OCI-LY7 (cell line): ENCODE measurements at places on chromosomes 16 and 17.

DNA sequence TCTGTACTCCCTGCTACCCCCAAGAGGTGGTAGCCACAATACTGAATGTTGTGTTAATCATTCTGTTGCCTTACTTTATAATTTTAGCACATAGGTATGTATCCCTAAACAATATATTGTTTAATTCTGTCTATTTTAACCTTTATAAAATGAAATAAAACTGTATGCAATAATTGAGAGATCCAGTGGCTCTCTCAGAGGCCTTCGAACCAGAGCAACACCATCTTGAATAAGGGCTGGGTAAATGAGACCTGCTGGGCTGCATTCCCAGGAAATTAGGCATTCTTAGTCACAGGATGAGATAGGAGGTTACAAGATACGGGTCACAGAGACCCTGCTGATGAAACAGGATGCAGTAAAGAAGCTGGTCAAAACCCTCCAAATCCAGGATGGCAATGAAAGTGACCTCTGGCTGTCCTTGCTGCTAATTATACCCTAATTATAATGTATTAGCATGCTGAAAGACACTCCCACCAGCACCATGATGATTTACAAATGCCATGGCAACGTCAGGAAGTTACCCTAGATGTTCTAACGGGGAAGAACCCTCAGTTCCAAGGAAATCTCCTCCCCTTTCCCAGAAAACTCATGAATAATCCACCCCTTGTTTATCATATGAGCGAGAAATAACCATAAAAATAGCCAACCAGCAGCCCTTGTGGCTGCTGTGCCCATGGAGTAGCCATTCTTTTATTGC lies 2.0 kb upstream of the CANT1 start:
- DNase-seq = no peak

DNA sequence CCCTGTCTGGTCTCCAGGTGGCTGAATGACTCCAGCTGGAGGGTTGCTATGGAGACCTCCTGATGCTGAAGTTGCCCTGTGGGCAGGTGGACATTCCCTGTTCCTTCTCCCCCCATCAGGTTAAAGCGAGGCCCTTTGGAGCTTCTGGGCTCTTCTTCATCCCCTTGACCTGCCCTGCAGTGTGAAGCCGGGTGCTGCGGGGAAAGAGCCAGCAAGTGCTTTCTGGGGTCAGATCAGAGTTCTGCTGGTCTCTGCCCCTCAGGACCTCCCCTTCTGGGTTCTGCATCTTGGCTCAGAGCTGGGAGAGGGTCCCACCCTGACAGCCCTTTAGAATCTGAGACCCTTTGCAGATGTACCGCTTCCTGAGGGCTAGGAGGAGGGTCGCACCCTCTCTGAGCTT lies 25.1 kb downstream of the NKD1 start:
- DNase-seq = no peak

- no peak for DNase-seq
These were observed 31.2 kb downstream of the TOM1L2 start for GRCh38 chr17:17941015-17941414.

- no peak for DNase-seq
These were observed 100.7 kb upstream of the AXIN2 start for GRCh38 chr17:65662196-65662595.

GRCh38 chr16:75265911-75266701 lies 14.7 kb upstream of the BCAR1 start:
- peak; percentile 53 for DNase-seq

DNA sequence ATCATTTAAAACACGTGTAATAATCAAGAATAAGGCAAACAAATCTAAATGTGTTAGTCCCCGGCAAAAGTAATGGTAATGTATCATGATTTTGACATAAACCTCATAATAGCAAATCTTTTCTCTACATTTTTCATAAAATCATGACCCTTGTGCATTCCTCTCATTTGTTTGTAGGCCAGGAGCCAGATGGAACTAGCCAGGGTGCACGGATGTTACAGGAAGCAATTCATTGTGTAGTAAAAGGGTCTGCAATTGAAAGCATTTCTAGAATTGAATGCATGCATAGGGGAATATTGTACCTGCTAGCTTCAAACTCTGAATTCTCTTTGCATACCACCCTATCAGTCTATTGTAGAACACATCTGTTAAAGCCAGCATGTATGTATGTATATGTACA lies 66.6 kb downstream of the CNTNAP4 start:
- DNase-seq = no peak

- DNase-seq = no peak
These were observed 19.3 kb downstream of the ARL2BP start for GRCh38 chr16:57264381-57264780.

- peak; percentile 66 for DNase-seq
These were observed 4.5 kb downstream of the FBXL19 start for GRCh38 chr16:30927789-30928378.

GRCh38 chr16:84889066-84889465 lies 69.3 kb downstream of the CRISPLD2 start:
- DNase-seq = peak; percentile 38

DNA sequence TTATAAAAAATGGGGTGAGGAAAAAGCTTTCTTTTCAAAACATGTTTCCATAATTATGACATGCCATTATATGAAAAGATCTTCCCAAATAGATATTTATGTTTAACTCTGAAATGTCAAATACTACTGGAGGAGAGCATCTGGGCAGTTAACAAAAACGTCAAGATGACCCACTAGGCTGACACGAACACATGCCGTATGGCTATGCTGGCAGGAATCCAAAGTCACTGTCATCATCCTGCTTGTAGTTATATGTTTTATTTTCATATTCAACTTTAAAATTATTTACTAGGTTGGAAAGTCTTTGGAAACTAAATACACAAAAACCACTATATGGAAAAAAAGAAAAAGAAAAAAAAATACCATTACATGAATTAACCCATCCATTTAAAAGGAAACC lies 27.3 kb downstream of the ANKFY1 start:
- DNase-seq = no peak

DNA sequence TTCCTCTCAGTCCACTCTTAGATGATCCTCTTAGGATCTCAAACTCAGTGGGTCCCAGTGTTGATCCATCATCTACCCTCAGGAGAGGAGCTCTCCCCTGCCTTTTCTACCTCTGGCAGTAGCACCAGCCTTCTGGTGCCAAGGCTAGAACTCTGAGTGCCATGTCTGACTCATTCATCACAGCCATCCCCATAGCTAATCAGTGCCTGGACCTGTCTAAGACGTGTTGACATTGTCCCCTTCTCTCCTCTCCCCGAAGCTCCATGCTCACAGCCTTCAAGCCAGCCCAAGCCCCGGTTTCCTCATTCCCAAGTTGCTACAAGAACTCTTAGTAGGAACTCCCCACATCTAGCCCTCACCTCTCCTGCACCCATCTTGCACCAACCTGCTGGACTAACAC lies 73.5 kb upstream of the GRIN2A start:
- no peak for DNase-seq
